ENCODE measurements at places on chromosomes 16 and 17.

GRCh38 chr16:79380995-79381602, 219.4 kb downstream of the MAF start:
- no peak for DNase-seq

- no peak for DNase-seq
These were observed 29.2 kb downstream of the DCAKD start for GRCh38 chr17:45022288-45022648.

GRCh38 chr17:74521701-74522201, 9.5 kb downstream of the CD300LB start:
- no peak for DNase-seq

- DNase-seq, result no peak
These were observed 300.0 kb downstream of the SNX29 start for GRCh38 chr16:12276576-12276975.

DNA sequence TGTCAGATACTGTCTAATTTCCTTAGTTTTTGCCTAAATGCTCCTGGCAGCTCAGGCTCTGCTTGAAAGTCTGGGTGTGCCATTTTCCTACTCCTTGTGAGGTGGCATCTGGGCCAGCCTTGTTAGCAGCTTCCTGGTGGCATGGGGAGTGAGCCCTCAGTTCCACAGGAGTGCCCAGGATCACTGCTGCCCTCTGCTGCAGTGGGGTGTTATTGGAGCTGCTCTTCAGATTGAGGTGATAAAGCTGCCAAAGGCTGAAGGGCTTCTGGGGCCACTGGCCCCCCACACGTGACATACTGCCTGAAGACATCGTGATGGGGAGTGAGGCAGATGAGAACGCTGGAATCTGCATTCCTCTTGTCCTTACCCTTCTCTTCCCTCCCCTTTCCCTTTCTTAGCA, 27.4 kb downstream of the CEP95 start:
- peak; percentile 19 for DNase-seq

GRCh38 chr16:58481931-58482330, 18.0 kb upstream of the NDRG4 start:
- DNase-seq, result no peak

DNA sequence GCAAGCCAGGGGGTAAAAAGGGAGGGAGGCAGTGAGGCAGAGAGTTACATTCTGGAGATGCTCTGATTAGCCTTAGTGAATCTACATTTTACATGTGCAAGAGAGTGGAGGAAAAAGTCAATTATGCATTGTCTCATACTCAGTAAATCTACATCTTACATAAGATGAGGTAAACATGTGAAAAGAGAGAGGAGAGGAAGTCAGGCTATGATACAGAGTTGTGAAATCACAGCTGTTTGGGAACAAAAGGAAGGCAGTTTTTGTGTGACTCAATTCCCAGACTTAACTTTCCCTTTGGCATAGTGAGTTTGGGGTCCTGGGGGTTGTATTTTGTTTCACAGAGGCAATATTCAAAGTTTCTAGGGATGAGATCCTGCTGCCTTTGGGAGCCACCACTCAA, 67.8 kb downstream of the GP2 start:
- DNase-seq, result no peak

Data from NCI-H460 (cell line).